ENCODE measurements at places on chromosomes 3 and 15.

- no peak for DNase-seq
Measured at GRCh38 chr3:142961539-142961938, 1.9 kb downstream of the PAQR9 start.

- no peak for DNase-seq
Measured at GRCh38 chr15:95866711-95867440, 463.6 kb upstream of the NR2F2 start.

GRCh38 chr3:37520907-37521341, 340.8 kb upstream of the CTDSPL start:
- DNase-seq = no peak

DNA sequence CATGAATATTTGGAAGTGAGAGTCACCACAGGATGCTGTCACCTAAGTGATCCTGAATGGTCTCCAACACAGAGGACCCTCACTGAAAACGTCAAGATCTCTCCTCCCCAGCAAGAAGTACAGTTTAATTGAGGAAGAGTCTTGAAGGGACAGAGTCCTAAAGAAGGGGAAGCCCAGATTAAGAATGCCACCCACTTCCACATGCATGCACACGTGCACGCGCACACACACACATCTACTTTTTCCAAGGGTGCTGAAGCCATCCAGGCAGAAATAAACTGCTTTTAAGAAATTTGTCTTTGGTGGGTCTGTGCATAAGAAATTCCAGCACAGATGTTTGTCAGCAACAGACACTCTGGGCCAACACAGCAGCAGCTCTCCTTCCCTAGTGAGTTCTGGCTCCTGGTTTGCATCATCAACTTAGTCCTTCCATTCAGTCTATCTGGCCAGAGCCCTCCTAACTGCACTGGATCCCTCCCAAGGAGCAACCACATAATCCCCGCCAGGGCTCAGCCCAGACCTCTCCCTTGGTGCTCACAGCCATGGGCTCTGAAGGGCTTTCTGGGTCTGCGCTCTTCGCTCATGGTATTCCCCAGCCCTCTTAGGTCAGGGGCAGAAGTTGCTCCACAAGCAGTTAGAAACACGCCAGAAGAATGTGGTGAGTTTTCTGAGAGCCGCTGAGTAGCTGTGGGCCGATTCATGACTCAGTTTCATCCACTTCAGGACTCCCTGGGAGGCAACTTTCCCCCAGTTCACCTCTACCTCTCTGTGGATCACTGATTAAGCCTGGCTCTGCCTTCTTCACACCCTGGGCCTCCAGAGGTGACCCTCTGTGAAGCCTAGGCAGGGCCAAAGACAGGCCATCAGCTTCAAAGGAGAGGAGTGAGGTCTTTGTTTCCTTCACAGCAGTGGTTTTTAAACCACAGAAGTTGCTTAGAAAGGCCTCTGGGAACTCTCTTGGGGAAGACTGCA, 132.6 kb upstream of the LIPC start:
- DNase-seq = no peak

GRCh38 chr3:54192026-54192425, 69.7 kb downstream of the CACNA2D3 start:
- DNase-seq = no peak

GRCh38 chr15:47741907-47742306, 24.6 kb downstream of the SEMA6D start:
- DNase-seq = no peak

DNA sequence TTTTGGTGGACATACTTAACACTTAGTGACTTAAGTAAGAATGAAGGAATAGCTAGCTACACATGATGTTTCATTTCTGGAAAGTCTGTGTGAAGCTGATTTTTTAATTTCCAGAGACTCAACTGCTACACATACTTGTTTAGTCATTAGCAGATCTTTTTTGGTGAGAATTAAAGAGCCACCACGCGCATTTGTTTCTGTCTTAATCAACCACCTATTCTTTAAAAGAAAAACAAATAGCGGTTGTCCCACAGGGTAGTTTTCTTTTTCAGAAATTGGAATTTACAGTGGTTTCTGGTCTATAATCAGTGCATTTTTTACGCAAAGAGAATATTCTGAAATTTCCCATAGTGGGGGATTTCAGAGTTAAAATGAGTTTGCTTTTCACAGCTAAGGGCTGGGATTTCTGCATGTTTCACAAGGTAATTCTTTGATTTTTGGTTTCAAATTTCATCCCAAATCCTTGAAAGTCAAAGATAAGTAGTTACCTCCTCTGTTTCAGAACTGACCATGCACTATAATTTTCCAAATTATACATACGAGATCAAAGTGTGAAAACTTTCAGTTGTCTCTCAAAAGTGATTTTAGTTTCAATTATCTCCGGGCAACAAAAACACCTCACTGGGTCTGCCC, 631.0 kb upstream of the GRM7 start:
- DNase-seq = no peak

GRCh38 chr15:25478313-25478712, 39.5 kb upstream of the UBE3A start:
- no peak for DNase-seq

DNA sequence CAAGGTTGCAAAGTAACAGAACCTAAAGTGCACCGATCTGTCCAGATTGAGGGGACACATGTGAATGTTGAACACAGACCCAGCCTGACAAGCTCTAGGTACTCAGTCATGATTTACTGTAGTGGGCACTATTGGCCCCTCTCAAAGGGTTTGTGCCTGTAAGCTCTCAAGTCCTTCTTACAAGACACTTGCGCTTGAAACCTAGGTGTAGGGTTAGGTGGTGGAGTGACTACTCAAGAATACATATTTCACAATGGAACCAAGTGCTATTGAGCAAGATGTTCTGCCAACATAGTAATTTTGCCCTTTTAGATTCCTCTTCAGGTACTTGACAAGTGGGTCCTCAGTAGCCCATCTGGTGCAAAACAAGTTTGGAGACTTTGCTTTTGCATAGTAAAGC, 169.9 kb downstream of the AKAP13 start:
- DNase-seq = no peak

- DNase-seq = no peak
Measured at GRCh38 chr3:6709178-6709577, 151.7 kb upstream of the GRM7 start.

DNA sequence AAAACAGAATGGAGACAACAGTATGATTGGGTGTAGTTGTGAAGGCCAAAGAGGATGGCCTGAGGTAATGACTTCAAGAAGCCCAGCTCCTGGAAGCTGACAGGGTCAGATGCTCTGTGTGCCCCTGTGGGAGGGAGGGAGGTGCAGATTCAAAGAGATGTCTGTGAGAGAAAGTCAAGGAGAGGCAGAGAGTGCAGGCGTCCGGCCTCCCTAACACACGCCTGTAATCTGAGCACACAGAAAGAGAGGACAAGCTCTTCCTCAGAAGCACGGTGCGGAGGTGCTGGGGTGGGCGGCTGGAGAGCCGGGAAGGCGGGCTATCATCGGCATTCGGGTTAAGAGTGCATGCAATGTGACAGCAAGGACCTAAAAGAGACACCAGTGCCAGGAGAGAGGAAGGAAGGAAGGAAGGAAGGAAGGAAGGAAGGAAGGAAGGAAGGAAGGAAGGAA, 238.2 kb upstream of the HES1 start:
- DNase-seq = no peak

GRCh38 chr3:128767094-128767750, 41.2 kb downstream of the RAB7A start:
- DNase-seq = no peak

- no peak for DNase-seq
Measured at GRCh38 chr3:171268677-171269076, 191.5 kb downstream of the TNIK start.

- DNase-seq = no peak
Measured at GRCh38 chr15:48031466-48031865, 89.3 kb upstream of the SLC24A5 start.

- no peak for DNase-seq
Measured at GRCh38 chr3:106208251-106208650, 339.4 kb upstream of the CBLB start.

- no peak for DNase-seq
Measured at GRCh38 chr3:186946756-186947375, 16.5 kb downstream of the ST6GAL1 start.

GRCh38 chr3:150419076-150419868, 11.2 kb downstream of the TSC22D2 start:
- no peak for DNase-seq

DNA sequence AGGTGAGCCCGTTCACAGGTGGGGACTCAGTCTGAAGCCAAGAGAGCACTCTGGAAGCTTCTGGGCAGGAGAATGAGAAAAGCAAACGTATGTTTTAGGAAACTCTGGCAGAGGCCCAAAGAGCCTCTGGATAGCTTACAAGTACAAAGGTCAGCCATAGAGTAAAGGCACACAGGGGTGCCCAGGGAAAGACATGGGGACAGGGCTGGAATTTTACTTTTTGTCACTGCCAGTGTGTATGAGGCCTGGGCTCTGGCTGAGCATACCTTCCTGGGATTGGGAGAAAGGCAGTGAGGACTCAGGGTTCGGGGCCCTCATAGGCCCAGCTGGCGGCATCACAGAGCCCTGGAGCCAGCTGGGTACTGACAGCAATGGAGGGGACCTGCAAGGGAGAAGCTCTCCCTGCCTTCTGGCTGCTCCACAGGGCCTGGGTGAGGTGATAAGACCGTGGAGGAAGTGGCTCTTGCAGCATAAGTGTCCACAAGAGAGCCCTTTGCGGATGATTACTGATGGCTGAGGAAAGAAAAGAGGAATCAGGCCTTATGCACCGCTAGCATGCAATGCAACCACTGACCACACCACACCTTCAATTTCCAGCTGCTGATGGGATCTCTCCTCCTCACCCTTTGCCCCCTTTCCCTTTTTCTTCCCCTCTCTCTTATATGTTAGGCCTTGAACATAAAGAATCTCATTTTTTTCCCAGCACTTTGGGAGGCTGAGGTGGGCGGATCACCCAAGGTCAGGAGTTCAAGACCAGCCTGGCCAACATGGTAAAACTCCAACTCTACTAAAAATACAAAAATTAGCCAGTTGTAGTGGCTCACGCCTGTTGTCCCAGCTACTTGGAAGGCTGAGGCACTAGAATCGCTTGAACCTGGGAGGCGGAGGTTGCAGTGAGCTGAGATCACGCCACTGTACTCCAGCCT, 25.1 kb upstream of the BCL2L10 start:
- DNase-seq = no peak

DNA sequence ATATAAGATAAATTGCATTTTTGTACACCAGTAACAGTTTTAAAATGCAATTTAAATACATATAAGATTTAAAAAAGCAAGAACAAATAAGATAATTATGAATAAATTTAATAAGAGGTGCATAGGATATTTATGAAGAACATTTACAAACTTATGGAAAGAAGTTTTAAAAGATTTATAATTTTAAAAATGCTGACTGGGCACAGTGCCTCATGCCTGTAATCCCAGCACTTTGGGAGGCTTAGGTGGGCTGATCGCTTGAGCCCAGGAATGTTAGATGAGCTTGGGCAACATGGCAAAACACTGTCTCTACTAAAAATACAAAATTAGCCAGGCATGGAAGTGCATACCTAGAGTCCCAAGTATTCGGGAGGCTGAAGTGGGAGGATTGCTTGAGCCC, 37.8 kb downstream of the EOMES start:
- DNase-seq = no peak

DNA sequence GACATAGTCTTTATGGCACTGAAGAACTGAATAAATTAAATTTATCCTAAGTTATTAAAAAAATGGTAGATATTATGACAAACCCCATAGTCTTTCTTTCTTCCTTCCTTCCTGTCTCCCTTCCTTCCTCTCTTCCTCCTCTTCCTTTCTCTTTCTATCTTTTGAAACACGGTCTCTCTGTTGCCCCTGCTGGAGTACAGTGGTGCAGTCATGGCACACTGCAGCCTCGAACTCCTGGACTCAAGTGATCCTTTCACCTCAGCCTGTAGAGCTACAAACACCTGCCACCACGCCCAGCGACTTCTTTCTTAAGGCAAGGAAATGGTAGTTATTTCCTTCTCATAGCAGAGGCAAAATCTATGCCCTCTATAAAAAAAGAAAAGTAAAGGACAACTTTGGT, 354.6 kb downstream of the GAP43 start:
- no peak for DNase-seq

- DNase-seq = no peak
Measured at GRCh38 chr3:190097617-190098016, 23.1 kb downstream of the P3H2 start.

DNA sequence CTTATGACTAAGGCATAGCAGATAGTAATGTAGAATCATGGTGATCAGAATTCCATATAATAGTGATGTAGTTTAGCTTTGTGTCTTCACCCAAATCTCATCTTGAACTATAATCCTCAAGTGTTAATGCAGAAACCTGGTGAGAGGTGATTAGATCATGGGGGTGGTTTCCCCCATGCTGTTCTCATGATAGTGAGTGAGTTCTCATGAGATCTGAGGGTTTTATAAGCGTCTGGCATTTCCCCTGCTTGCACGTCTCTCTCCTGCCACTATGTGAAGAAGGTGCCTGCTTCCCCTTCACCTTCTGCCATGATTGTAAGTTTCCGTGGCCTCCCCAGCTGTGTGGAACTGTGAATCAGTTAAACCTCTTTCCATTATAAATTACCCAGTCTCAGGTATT, 138.7 kb upstream of the CBLB start:
- DNase-seq = no peak

Data from activated CD4-positive, alpha-beta T cell treated with anti-CD3 and anti-CD28 coated beads, Interleukin-2, amount 10 ng/mL, durations not matched to agents 7 days and 5 days (primary cell).